ENCODE measurements at places on chromosomes 2 and 18.

- DNase-seq: no peak
These were observed 9.7 kb downstream of the RHBDD1 start for GRCh38 chr2:226845386-226846116.

DNA sequence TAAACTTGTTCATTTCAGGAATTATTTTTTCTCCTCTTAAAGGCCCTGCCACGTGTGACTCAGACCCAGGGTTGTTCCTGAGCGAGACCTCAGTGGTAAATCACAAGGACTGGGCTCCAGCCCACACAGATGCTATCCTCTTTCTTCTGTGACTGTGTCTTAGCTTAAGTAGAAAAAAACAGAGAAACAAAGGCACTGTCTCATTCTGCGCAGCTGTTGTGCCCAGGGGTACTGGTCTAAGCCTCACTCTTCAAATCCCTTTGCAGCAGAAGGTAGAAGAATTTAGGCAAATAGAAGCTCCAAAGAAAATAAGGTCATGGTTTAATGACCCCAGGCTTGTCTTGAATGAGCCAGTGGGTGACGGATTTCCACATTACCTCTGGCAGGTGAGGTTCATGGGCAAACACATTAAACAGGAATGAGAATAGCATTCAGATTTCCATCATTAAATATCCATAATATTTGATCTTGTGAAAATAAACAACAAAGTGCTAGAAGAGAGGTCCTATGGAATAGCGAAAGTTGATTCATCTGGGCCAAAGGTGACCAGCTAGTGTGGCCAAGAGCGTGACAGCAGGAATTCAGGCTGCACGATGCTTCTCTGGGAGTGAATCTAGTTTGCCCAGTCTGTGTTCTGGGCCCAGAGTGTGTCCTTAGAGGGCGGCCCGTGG, 63.3 kb downstream of the LIPG start:
- no peak for DNase-seq

GRCh38 chr18:35178260-35178659, 62.6 kb upstream of the ZNF397 start:
- DNase-seq: no peak

DNA sequence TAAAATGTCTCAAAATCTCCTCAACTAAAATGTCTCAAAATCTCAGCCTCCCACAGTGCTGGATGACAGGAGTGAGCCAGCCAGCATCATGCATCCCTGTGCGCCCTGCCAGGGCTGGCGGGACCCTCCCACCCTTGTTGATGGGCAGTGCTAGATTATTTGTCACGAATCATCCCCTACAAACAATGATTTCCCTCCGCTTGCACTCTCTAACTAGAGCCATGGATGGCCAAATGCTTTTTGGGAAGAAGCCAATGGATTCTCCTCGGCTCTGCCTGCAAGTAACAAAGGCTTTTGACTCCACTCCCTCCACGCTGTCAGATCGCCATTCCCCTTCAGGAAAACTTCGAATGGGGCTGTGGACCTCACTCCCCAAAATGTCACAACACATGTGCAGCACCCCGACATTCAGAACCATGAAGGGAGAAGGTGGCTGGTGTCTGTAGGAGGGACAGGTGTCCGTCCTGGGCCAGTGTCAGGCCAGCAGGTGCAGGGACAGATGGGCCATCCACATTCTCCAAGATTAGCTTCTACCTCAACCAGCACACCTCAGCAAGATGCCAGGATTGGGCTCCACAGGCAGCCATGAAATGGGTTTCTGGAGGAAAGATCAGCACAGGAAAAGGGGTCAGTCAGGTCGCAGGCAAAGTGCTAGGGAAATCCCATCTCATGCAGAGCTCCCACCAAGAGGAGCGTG, 11.5 kb downstream of the AMER3 start:
- no peak for DNase-seq

GRCh38 chr2:199999166-199999565, 43.8 kb downstream of the MAIP1 start:
- DNase-seq: no peak

GRCh38 chr2:239196474-239197021, 204.3 kb downstream of the HDAC4 start:
- no peak for DNase-seq

- DNase-seq: no peak
These were observed 83.3 kb downstream of the RND3 start for GRCh38 chr2:150404147-150404546.

DNA sequence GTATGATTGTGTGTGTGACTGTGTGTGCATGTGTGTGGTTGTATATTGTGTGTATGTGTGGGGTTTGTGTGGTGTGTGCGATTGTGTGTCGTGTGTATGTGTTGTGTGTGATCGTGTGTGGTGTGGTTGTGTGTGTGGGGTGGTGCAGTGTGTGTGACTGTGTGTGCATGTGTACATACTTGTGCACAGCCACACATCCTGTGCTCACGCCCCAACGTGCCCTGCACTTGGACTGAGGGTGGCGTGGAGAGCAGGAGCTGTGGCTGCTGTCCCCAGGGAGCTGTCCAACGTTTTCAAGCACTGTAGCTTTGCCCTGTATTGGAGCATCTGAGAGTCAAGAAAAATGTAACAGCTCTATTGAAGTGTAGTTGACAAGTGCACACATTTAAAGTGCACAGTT, 243.2 kb upstream of the HDAC4 start:
- DNase-seq: no peak

- DNase-seq: no peak
These were observed 36.5 kb downstream of the SEMA4F start for GRCh38 chr2:74690571-74690970.

- DNase-seq: no peak
These were observed 148.2 kb downstream of the PHLPP1 start for GRCh38 chr18:62863579-62864001.

DNA sequence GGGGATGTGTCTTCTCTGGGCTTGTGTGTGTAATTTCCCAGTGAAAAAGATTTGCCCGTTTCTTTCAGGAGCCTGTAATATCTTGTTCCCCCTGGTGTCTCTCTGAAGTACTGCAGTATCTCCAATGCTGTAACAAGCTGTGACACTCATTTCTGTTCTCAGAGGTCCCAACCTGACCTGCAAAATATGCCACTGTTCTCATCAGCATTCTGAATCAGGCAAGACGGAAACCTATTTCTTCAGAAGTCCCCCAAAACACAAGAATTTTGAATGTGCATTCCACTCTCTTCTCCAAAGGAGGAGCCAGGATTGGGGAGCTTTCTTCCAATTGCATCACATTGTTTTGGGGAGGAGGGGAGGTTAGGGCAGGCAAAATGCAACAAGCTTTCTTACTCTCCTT, 77.0 kb upstream of the CNGA3 start:
- no peak for DNase-seq

DNA sequence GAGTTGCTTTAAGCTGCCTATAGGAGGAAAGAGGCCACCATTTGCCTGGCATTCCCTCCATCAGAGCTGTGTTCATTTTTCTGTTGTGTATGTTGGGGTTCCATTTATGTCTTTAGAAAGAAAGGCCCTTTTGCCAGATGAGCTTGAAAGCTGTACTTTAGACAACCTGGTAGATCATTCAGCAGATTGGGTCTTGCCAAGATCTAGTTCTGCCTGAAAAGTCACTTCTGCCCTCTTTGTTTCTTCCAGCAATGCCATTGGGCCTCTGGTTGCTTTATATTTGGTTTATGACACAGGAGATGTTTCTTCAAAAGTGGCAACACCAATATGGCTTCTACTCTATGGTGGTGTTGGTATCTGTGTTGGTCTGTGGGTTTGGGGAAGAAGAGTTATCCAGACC, 14.4 kb downstream of the SLC20A1 start:
- DNase-seq: no peak

All from cortex of kidney (tissue), 1 donor.